ENCODE measurements at places on chromosomes 3 and 15.

- DNase-seq, result no peak
Measured at GRCh38 chr15:75981149-75981815, 30.9 kb downstream of the NRG4 start.

DNA sequence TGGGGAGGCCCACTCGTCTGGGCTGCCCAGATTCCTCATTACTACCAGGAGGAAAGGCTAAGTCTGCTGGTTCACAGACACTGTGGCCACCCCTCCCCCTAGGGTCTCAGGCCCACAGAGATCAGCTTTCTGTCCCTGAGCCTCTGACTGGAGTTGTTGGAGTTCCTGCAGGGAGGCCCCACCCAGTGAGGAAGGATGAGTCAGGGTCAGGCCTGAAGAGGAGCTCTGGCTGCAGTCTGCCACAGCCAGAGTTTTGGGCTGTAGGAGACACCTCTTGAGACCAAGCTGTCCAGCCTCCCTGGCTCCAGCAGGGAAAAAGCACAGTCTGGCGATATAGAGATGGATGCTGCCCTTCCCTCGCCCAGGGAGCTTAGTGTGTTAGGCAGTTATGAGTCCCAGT is 720.9 kb upstream of the SEMA6D start:
- no peak for DNase-seq

GRCh38 chr3:9976721-9977709 is 9.6 kb downstream of the EMC3 start:
- DNase-seq, result no peak

DNA sequence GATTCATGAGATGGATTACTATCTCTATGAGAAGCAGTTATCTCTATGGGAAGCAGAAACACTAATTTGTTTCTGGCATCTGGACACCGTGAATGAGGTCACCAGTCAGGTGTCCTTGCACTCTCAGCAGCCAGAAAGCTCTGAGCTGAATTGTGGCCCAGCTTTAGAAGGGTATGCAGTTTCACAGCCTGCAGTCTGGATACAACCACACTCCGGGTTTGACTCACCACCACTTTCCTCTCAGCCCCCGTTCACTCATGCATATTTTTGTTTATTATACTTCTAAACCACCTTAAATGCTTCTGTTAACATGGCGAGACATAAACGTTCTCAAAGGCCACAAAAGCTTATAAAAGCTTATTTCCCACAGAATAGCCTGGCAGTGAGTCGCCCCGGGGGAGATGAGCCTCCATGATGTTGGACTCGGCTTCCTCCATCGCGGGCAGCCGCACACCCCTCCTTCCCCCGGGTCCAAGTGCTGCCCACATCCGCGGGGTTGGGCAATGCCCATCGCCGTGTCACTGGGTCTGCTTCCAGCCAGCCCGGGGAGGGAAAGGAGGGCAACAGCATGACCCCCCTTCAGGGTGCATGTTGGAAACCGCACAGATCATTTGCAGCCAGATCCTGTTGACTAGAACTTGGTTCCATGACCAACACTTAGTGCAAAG is 16.8 kb upstream of the SLC41A3 start:
- DNase-seq, result no peak

- no peak for DNase-seq
Measured at GRCh38 chr15:41852736-41853590, 14.3 kb downstream of the PLA2G4B start.

DNA sequence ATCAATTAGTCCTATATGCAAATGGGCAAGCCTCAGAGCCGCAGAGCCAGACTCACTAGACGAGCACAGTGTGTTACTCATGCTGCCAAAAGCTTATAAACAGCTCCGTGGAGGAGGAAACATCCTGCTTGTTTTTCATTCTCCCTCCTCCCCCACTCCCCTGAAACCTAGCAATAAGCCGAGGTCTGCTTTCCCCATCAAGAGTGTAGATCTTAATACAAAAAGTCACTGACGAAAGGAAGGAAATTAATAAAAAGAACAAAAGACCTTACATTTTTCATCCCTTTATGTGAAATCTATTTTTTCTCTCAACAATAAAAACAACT is 88.5 kb downstream of the XXYLT1 start:
- no peak for DNase-seq

DNA sequence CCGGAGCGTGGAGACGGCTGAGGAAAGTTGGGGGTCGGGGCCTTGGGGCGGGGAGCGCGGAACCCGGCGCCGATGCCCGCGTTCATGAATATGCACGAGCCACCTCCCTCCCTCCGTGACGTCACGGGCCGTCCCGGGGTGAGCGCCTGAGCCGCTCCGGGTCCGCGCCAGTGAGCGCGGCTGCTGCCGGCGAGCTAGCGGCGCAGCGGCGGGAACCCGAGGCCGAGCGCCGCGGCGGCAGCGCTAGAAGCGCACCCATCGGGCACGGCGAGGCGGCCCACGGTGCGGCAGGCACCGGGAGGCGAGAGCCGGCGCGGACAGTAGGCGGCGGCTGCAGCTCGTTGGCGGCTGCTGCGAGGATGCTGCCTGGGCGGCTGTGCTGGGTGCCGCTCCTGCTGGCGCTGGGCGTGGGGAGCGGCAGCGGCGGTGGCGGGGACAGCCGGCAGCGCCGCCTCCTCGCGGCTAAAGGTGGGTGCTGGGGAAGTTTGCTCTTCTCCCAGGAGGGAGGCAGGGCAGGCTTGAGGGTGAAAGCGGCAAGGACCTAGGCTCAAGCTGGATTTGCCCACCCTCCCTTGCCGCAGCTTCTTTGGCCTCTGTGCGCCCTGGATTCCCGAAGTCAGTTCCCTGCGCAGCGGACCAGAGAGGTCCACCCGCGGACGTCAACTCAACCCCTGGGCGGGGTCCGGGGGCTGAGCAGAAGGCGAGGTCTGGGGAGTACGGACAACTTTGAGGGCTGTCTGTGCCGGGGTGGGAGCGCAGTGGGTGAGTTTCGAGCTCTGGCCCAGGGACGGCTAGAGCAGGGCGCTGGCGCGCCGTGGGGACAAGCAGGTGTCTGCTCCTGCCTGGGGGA is at the start of gene CLSTN2:
Gene CLSTN2 (plus strand): TSS at position 170 of the 850 bp plus-strand sequence.
- DNase-seq, result no peak

- DNase-seq, result no peak
Measured at GRCh38 chr15:51266656-51267050, 71.7 kb downstream of the CYP19A1 start.

DNA sequence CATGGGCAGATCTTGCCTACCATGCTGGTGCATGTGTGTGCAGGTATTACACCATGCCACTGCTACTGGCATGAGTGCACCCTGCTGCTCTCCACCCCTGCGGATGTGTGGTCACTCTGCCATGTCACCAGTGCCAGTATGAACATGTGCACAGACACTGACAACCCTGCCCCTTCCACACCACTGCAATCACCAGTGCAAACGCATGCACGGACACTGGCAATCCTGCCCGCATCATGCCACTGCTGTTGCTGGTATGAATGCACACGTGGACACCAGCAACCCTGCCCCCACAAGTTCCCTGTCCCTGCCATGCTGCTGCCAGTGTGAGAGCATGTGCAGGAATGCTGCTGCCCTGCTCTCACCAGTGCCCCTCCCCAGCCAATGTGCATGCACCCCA is 24.8 kb upstream of the TUBGCP5 start:
- no peak for DNase-seq

DNA sequence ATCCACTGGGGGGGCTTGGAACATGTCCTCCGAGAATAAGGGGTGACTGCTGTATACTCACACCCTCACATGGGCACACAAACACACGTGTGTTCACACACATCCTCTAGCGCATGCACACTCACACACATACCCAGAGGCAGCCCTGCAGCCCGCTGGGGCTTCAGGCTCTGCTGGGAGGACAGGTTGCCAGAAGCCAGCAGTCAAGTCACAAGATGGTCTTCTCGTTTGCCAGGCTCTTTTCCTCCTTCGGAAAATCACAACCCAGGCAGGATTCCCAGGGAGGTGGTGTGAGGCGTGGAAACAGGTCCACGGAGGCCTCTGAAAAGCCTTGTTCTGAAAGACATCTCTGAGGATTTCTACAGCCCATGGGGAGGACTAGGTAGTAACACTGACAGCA is 26.8 kb downstream of the MEGF11 start:
- no peak for DNase-seq

- peak; percentile 4 for DNase-seq
Measured at GRCh38 chr3:30475038-30475808, 131.2 kb upstream of the TGFBR2 start.

DNA sequence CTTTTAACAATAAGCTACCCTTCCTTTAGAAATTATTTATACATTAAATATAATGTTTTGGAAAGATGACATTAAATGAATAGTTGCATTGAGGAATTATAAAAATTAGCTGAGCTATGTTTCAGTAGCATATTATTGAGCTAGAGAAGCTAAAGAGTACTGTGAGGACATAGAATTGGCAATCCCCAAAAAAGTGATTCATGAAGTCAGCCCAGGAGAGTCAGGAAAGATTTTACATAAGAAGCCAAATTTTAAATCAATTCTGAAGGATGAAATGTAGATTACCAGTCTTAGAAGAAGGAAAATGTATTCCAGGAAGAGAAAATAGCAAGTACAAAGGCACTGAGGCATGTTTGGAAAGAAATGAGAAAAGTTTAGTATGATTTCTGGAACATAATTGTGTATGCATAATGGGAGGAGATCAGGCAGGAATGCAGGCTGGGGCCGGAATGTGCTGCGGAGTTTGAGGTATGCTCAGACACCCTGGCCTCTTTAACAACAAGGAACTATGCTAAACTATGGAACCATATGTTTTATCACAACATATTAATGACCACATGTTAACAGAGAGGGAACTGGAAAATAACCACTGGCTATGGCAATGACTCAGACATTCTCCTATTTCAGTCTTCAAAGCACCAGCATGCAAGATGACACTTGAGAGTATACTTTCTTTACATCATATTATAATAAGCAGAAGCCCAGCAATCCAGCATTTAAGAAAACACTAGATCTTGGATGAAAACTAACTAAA is 103.3 kb upstream of the COL8A1 start:
- no peak for DNase-seq

DNA sequence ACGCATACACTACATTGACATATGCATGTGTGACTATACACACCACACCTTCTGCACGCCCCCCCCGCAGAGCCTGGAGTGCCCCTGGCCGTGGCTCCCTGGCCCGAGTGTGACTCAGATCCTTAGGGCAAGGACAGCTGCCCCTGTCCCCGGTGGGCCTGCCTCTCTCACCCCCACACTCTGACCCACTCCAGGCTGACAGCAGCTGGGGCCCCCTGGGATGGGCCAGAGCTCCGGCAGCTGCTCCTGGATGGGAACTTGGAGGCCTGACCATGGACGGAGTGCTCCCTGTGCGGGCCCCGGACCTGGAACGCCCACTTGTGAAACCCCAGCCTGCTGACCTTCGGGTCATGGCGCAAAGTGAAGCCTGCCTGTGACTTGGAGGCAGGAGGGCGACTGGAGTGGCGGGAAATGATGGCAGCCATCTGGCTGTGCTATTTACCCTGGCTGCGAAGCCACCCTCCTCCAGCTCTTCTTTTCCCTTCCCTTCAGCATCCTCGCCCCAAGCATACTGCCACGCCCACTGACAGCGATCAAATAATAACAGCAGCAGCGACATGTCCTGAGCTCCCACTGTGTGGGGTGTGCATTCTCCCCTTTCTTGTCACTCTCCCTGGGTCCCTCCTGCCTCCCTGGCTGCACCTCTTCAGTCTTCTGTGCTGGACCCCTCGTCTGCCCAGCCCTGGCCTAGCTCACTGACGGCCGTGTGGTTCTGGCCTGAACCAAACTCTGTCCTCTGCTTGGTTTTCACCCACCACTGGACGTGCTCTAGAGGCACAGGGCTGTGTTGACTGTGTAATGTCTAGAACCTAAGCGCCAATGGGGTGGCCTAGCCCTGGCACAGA is 90.7 kb upstream of the MEF2A start:
- DNase-seq, result no peak

- DNase-seq, result no peak
Measured at GRCh38 chr15:94673801-94674200, 442.4 kb downstream of the MCTP2 start.

DNA sequence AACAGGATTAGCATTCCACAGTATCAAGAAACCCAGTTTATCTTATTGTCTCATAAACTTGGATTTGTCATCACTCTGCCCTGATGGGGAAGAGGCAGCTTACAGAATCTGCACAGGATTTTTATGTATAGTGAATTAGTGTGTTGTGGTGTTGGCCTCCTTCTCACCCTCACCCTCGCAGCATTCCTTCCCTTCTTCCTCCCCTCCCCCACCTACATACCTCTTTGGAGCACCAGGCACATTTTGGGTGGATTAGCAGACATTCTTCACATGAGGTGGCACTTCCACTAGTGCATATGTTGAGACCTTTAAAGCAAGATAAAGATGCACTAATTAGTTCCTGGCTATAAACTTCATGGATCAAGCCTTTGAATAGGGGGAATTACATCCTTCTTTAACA is 13.9 kb downstream of the ITGB5 start:
- no peak for DNase-seq

DNA sequence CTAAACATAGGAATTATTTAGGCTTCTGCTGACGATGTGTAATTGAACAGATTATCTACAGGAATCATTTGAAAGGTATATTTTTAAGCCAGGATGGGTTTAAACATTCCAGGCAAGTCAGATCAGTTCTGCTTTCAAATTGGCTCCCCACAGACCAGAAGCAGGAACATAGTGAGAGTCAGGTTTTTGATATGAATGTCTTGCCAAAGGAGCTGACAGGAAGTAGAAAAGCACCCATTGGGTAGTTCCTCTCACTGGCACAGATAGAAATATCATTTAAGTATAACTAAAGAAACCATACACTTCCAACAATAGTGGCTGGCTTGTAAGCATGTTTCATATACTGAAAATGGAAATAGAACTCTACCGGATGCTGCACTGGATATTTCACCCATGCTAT is 95.2 kb downstream of the CLDN1 start:
- no peak for DNase-seq

GRCh38 chr3:126711121-126711760 is 7.2 kb downstream of the CHCHD6 start:
- DNase-seq, result no peak

GRCh38 chr15:70508561-70509281 is 254.6 kb downstream of the UACA start:
- DNase-seq, result peak; percentile 50

Data from stimulated activated CD4-positive, alpha-beta T cell treated with anti-CD3 and anti-CD28 coated beads, Interleukin-4, amount 100 ng/mL, for 1 hour (primary cell).